ENCODE measurements at places on chromosomes 6 and 20.

DNA sequence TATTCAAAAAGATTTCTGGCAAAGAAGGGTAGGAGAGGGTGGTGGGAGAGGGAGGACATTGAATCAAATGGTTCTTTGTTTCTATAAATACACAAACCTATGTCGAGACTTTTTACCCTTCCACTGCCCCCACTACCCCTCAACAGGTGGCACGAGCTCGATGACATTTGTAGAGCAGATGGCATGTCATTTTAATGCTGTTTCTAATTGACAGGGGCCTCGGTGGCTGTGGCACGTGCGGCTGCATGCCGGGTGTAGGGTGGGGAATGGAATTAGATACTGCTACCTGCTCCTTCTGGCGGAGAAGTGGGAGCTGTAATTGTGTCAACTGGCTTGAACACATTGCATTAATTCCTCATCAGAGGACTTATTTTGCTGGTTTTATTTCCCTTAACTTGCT, 29.1 kb upstream of the SASH1 start:
- DNase-seq: no peak

DNA sequence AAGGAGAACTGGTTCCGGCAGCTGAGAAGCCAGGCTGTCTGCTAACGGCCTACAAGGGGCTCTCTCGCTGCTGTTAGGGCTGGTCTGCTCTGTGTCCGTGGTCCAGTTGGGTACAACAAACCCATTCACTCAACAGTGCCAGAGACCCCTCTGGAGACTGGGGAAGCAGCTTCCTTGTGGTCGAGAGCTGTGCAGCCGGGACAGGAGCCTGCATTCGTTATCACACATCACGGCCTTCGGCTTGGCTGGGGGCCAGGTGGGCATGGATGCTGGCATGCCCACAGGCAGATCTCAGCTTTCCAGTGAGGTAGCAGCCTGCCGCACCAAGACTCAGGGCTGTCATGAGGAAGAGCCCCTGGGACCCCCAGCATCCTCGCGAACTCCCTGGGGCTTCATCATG, 124.7 kb downstream of the PREX1 start:
- DNase-seq: no peak

GRCh38 chr20:62454904-62455636, 20.7 kb downstream of the GATA5 start:
- DNase-seq: no peak

DNA sequence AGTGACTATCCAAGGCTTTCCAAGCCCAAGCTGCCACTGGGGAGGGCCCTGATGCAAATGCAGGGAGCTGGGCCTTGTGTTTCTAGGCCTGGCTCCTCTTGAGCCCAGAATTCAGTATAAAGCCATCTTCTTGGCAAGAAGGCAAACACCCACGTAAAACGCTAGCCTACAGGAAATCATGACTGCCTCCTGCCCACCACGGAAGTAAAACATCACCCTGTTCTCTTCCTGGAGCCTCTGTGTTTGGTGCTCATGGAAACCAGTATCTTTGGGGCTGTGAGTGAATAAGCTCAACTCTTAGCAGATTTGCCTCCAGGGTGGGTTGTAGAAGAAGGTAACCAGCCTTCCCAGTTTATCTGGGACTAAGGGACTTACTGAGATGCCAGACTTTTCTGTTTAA, 271.0 kb downstream of the ZNF217 start:
- DNase-seq: no peak

GRCh38 chr6:16648003-16648402, 113.3 kb downstream of the ATXN1 start:
- DNase-seq: no peak

GRCh38 chr6:112199001-112199403, 55.4 kb downstream of the LAMA4 start:
- no peak for DNase-seq

DNA sequence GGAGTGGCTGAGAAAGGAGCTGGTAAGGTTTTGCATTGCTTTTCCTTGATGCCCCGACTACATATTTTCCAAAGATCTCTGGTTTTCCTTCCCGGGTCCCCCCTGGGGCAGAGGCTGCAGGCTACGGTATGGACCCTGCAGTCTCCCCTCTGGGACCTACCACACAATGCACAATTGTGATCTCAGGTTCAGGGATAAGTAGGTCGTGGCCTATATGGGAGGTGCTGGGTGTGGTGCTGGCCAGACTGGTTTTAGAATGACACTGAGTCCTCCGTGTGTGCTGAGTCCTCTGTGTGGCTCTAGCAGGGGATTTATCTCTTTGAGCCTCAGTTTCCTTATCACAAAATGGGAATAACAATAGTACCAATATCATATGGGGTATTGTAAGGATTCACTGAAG, 376 bp downstream of the C20orf202 start:
- no peak for DNase-seq

DNA sequence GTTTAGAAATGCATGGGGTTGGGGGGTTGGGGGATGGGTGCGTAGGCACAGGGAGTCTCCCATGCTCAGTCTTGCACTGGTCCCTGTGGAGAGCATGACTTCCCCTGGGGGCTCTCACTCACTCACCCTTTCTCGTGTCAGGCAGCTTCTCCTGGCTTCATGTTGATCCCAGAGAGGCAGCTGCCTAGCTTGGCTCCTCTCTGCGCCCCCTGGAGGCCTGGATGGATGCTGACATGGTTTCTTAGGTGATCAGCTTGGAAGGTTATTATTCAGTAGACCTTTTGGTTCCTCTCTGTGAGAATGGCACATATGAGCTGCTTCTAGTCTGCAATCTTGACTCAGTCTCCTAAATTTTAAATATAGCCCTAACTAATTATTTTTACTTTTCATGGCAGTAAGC, 109.3 kb upstream of the FAM83B start:
- no peak for DNase-seq

GRCh38 chr6:12296255-12296573, 6.1 kb downstream of the EDN1 start:
- no peak for DNase-seq

GRCh38 chr20:32285621-32286371, 8.3 kb downstream of the KIF3B start:
- DNase-seq: no peak

GRCh38 chr20:23415959-23416583, 5.2 kb downstream of the NAPB start:
- no peak for DNase-seq

GRCh38 chr6:88574651-88575050, 388.8 kb downstream of the RNGTT start:
- DNase-seq: no peak

GRCh38 chr6:40320441-40320840, 266.7 kb downstream of the LRFN2 start:
- no peak for DNase-seq

Data from stimulated activated CD4-positive, alpha-beta T cell treated with anti-CD3 and anti-CD28 coated beads, TNF-alpha, amount 100 ng/mL, for 1 hour (primary cell).